ENCODE measurements at places on chromosomes 1 and 21.

- no peak for DNase-seq
These were observed 2.2 kb upstream of the PTPN7 start for GRCh38 chr1:202162418-202163280.

- DNase-seq = no peak
These were observed 23.6 kb upstream of the TRIM67 start for GRCh38 chr1:231138236-231138635.

- no peak for DNase-seq
These were observed 21.8 kb upstream of the RAB4A start for GRCh38 chr1:229248821-229249817.

- DNase-seq = peak; percentile 30
These were observed 1.0 kb upstream of the S100A2 start for GRCh38 chr1:153566414-153567371.

DNA sequence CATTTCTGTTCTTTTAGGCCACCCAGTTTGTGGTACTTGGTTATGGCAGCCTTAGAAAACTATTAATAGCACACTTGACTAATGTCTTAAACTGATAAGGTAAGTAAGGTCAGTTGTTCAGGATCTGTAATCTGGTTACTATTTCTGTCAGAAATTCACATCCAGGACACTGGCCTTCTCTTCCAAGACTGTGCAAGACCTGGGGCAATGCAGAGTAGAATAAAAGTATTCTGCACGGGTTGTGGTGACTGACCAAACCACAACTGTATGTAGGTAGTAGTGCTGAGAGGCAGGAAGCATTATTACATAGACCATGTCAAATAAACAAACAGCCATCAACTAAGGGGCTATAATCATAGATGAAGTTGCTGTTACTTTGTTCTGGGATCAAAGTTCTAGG, 46.7 kb downstream of the WARS2 start:
- DNase-seq = no peak

DNA sequence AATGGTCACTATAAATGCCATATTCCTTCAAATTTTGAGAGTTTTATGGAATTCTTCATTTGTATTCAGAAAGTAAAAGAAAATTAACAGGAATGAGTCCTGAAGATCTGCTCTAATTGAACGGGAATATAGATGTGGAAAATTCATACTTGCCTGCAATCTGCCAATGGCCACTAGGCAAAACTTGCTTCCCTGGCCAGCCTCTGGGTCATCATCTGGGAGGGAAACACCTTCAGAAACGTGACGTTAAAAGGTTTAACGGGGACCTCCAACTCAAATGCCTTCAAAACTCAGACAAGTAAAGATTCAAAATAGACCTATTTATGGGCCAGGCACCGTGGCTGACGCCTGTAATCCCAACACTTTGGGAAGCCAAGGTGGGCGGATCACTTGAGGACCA, 21.7 kb upstream of the CTSK start:
- no peak for DNase-seq

GRCh38 chr1:8075511-8076051, 49.5 kb upstream of the ERRFI1 start:
- DNase-seq = no peak

DNA sequence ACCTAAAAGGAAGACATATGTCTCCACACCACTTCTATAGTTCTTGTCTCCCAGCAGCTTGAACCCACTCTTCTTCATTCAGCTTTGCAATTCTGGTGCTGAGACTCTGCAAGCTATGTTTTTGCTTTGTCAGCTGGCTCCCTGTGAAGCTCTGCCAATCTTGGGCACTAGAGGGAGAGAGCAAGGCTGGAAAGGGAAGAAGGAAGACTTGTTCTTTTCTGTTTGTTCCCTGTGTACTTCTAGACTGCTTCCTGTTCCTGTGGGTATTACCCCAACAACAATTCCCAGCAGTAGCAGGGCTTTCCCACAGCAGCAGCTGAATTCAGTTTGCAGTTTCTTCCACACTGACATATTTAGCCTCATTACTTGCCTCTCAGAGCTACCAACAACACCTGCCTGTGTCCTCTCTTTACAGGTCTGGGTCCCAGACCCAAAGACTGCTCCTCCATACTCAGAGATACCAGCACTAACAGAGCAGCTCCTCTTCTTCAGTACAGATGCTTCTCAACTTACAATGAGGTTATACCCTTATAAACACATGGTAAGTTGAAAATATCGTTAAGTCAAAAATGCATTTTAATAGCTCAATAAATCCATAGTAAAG, 275.2 kb upstream of the NEGR1 start:
- no peak for DNase-seq

DNA sequence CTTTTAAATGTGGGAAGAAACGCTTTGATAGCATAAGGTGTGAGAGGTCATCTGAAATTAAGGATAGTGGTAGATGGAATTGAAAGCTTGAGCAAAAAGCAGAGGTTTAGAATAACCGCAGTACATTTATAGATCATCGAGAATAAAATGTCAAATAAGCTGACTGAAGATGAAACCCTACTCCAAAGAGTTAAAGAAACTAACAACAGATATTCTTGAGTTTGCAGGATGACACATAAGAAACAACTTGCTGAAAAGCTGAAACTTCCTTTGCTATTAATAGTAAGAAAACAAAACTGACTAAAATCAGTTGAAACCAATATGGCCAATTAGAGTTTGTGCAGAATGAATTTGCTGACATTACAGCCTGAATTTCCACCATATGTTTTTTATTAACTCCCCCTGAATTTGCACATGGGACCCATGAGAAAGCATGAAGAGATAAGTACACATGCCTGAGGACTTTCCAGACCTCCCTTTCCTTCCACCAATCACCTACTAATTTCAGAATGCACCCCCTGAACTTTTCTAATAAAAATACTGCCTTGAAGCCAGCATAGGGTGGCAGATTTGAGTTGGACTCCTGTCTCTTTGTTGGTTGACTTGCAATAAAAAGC, 1.7 kb upstream of the C1orf185 start:
- no peak for DNase-seq

GRCh38 chr1:118335331-118335732, 150.3 kb upstream of the SPAG17 start:
- no peak for DNase-seq

- no peak for DNase-seq
These were observed 29.3 kb downstream of the RAB4A start for GRCh38 chr1:229300099-229300757.

DNA sequence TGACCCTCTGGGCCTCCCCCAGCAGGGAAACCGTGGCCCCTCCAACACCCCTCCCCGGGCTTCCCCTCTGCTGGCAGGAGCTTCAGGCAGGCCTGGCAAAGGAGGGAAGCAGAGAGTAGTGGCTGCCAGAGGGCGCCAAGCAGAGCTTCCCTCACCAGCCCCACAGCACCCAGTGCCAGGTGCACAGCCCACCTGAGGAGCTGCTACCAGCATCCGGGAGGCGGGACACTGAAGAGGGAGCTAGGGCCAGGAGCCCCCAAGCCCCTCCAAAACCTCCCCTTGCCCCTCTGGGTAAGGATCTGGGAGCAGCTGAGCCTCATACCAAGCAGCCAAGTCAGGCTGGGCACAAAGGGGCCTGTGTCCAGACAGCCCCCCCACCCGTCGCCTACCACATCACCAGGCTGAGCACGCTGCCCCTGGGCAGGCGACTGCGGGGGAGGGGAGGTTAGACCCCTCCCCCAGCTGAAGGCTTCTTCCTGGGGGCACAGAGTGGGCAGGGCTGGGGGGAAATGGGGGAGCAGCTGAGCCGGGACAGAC, 19.6 kb downstream of the CCDC24 start:
- peak; percentile 21 for DNase-seq

DNA sequence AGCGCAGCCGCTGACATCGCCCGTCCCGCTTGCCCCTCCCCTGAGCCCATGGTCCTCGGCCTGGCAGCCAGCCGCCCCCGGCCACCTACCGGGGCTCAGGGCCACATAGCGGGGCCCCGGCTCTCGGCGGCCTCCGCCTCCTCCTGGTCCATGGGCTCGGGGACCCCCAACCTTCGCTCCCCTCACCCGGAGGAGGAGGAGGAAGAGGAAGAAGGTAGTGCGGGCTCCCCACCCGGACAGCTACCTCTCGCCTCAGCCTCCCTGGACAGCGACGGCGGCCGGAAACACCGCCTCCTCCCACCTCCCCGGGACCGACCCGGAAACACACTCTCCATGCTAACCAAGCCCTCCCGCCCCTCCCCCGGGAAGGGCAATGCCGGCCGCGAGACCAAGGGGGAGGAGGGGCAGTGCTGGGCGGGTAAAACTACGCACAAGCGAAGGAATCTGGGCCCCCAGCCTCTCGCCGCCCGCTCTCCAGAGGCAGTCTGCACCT, at the start of gene KIAA0319L:
Gene KIAA0319L (minus strand): TSS at position 286 of the 493 bp plus-strand sequence. CDS start 2,912 bp downstream, outside the sequence.
- peak; percentile 98 for DNase-seq

- no peak for DNase-seq
These were observed 121.2 kb upstream of the PTGFR start for GRCh38 chr1:78369546-78369945.

DNA sequence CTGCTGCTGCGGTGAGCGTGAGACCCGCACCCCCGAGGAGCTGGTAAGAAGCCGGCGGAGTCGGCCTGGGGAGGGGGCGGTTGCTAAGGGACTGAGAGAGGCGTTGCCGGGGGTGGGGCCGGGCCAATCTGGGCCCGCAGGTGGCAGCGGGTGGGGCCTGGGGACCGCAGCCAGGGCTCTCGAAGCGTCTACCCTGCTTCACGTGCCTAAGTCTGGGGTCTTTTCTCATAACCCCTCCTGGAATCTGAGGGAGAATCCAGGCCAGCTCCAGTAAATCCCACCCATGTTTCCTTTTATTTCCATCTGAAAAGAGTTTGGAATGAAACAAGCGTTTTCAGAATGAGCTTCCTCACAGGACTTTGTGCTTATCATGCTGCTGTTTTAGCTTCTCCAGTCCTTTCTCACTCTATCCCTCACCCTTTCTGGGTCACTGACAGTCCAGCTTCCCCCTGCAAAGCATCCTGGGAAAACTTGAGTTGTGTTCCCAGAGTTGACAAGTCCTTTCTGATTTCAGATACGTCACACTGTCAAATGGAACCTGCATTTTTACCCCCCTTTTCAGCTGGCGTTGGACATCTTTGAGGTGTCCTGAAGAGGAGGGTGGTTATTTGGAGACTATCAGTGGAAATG, 431 bp downstream of the CLCN6 start:
- DNase-seq = no peak

DNA sequence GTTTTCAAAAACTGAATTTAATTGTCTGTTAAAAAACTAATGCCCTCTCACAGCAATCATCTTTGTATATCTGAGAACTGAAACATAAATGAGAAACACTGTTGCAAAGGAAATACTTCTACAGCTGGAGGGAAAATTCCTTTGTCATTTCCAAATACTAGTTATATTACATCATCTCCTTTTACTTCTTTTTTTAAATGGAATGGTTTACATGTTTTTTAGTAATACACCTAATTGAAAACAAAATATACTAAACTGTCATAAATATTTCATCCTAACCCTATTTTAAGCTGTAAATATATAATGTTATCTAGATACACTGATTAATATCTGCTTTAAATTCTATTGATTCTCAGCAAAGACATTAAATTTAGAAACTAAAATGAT, 19.1 kb downstream of the CDC42BPA start:
- DNase-seq = no peak

DNA sequence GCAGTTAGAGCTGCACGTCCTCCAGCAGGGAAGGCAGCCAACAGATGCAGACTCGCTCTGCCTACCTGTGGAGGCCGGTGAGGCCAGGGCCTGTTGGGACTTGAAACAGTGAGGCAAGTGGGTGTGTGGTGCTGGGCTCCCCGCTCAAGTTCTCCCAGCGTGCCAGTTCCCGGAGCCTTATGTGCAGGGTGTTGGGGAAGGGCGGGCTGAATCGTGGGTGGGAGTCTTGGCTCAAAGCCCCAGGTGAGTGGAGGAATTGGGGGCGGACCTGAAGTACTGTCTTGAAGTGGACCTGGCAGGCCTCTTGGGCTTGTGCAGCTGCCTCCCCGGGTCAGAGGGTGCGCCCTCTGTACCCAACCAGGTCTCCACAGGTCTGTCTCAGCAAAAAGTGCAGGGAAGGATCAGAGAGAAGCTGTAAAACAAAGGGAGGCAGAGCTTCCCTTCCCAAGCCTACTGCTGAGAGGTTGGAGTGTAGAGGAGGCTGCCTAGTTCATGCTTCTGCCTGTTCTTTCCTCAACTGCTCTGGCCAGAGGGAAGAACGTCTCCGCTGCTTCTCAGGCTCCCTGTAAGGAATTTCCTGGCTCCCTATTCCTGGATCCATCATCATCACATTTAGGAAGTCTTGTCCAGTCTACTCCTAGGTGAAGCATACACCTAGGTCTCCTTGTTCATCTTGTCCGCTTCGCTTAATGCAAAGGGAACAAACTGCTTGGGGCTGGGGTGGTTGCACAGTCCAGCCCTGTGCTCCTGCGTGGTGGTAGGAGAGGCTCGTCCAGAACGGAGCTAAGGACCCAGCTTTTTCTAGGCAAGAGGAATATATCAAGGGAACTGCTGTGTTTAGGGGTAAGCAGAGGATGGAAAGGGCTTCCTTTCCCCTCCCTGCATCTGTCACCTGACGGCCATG, 14.9 kb downstream of the UTP11 start:
- DNase-seq = no peak

DNA sequence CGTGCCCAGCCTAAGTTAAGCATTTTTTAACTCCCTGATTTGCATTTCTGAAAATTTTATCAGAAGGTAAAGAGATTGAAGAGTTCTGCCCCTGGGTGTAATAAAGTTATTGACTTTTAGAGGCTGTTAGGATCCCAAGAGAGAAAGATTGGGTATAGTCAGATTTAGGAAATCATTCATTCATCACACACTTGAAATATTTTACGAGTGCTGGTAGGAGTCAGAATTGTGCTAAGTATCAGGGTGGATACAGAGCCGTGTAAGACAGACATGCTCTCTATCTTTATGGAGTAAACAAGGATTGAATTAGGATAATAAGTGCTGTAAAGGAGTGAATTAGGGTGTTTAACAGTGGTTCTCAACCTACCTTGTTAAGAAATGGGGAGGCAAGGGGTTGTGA, 3.0 kb downstream of the SZT2 start:
- DNase-seq = no peak

All from anterior cingulate cortex (tissue), 58 donors.